Fibroblast of the aortic adventitia (primary cell): ENCODE measurements at places on chromosomes 12 and 14. TPM values are rescaled to one million over a fixed set of nuclear protein-coding genes. Genes with fewer than 3 reads are reported as not detected.

Gene GPR65
- total RNA-seq = 0.09 TPM in 1 of 2 replicates, not detected in the other

Gene ZNF891
- 1.8 and 1.9 TPM in 2 replicates for total RNA-seq

Gene GSKIP
- total RNA-seq = 21.9 and 33.9 TPM in 2 replicates

Gene CLEC14A
- 0.63 and 4.5 TPM in 2 replicates for total RNA-seq

Gene FAM90A1
- total RNA-seq = not detected in 2 replicates

Gene LALBA
- not detected in 2 replicates for total RNA-seq

Gene GRIN2B
- total RNA-seq = not detected in 2 replicates

Gene PTGR2
- 4.4 and 9.3 TPM in 2 replicates for total RNA-seq

Gene CD69
- not detected in 2 replicates for total RNA-seq

Gene IRAK3
- total RNA-seq = 20.0 and 21.4 TPM in 2 replicates

Gene NRL
- 0.90 and 4.1 TPM in 2 replicates for total RNA-seq

Gene ORAI1
- total RNA-seq = 1.1 and 13.4 TPM in 2 replicates

Gene C12orf54
- total RNA-seq = not detected in 2 replicates

Gene ESRRB
- total RNA-seq = not detected in 2 replicates

Gene IL23A
- not detected in 2 replicates for total RNA-seq

Gene IL31
- not detected in 2 replicates for total RNA-seq

Gene TRIM9
- 0.49 and 1.6 TPM in 2 replicates for total RNA-seq

Gene SPTB
- under 0.01 TPM in 1 of 2 replicates, not detected in the other for total RNA-seq

Gene HOXC11
- not detected in 2 replicates for total RNA-seq

Gene NYNRIN
- 14.1 and 45.1 TPM in 2 replicates for total RNA-seq

Gene E2F7
- total RNA-seq = 2.3 and 23.4 TPM in 2 replicates

Gene GALNT8
- total RNA-seq = 0.90 TPM in 1 of 2 replicates, not detected in the other

Gene OTOGL
- total RNA-seq = 0.16 and 0.27 TPM in 2 replicates

Gene HOTAIR
- total RNA-seq = not detected in 2 replicates

Gene DDN
- 0.08 and 0.09 TPM in 2 replicates for total RNA-seq

Gene RNASE2
- not detected in 2 replicates for total RNA-seq

Gene TMEM263
- total RNA-seq = 136 and 138 TPM in 2 replicates

Gene GNPNAT1
- 26.6 and 59.9 TPM in 2 replicates for total RNA-seq

Gene OR6C2
- total RNA-seq = not detected in 2 replicates

Gene CMKLR1
- total RNA-seq = 0.54 TPM in 1 of 2 replicates, not detected in the other

Gene KIF5A
- total RNA-seq = 0.72 and 1.8 TPM in 2 replicates

Gene ATXN2
- 45.7 and 114 TPM in 2 replicates for total RNA-seq

Gene TSHR
- not detected in 2 replicates for total RNA-seq

Gene ITGB7
- 0.54 TPM in 1 of 2 replicates, not detected in the other for total RNA-seq

Gene TAS2R8
- total RNA-seq = 0.45 TPM in 1 of 2 replicates, not detected in the other

Gene MFAP5
- total RNA-seq = 220 and 259 TPM in 2 replicates

Gene ERG28
- 3.9 and 8.7 TPM in 2 replicates for total RNA-seq

Gene PPP4R3A
- total RNA-seq = 51.9 and 59.4 TPM in 2 replicates

Gene RTL1
- not detected in 2 replicates for total RNA-seq

Gene RASSF9
- 7.7 and 8.5 TPM in 2 replicates for total RNA-seq

Gene AVPR1A
- total RNA-seq = 0.41 TPM in 1 of 2 replicates, not detected in the other

Gene LRP1-AS
- total RNA-seq = not detected in 2 replicates

Gene MYBPC1
- not detected in 2 replicates for total RNA-seq

Gene TEX52
- not detected in 2 replicates for total RNA-seq
